ENCODE measurements at places on chromosomes 7 and 10. TPM values are rescaled to one million over a fixed set of nuclear protein-coding genes. Genes with fewer than 3 reads are reported as not detected.

GRCh38 chr7:36949711-36950600, 225.7 kb upstream of the AOAH start:
- peak; percentile 3 for DNase-seq

- DNase-seq: peak; percentile 26
These were observed 165.5 kb downstream of the MAGI2 start for GRCh38 chr7:79287981-79288380.

DNA sequence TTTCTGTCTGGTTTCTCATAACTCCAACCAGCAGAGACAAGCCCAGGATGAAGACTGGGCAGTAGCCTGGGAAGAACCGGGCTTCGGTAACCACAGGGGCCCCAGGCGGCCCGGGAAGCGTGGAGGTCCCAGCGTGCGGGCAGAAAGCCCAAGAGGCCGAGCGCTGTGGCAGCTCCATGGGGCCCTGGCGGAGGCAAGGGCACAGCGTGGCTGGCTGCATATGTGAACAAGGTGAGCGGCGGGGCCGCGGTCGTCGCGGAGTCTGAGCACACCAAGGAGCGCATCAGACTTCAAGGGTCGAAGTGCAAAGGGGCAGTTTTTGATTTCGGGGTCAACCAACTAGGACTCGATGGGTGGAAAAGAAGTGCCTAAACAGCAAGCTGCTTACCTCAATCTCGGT, 45.9 kb downstream of the AKR1D1 start:
- no peak for DNase-seq

DNA sequence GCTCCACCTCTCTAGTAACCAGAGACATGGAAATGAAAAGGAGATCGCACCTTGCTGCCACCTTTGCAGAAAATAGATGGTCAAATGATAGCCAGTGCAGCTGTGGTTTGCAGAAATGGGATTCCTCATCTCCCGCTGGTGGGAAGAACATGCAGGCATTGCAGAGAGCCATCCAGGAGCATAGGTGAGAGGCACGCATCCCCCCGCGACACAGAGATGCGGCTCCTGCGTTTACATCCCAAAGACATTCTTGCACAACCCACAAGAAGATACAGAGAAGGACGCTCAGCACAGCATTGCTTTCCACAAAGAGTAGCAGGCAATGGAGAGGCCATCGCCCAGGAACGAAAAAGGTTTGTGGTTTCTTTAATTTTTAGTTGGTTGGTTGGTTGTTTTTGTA, 56.2 kb downstream of the OAT start:
- DNase-seq: no peak

TMEM184A gene
- total RNA-seq: 3.3 TPM

HOXA1 gene
- total RNA-seq: 8.2 TPM

All from M059J (cell line).